ENCODE measurements at places on chromosomes 11 and 22.

- DNase-seq, result no peak
Measured at GRCh38 chr11:93626038-93626437, 35.4 kb upstream of the CEP295 start.

- DNase-seq, result no peak
Measured at GRCh38 chr11:14503023-14503422, 3.4 kb upstream of the COPB1 start.

DNA sequence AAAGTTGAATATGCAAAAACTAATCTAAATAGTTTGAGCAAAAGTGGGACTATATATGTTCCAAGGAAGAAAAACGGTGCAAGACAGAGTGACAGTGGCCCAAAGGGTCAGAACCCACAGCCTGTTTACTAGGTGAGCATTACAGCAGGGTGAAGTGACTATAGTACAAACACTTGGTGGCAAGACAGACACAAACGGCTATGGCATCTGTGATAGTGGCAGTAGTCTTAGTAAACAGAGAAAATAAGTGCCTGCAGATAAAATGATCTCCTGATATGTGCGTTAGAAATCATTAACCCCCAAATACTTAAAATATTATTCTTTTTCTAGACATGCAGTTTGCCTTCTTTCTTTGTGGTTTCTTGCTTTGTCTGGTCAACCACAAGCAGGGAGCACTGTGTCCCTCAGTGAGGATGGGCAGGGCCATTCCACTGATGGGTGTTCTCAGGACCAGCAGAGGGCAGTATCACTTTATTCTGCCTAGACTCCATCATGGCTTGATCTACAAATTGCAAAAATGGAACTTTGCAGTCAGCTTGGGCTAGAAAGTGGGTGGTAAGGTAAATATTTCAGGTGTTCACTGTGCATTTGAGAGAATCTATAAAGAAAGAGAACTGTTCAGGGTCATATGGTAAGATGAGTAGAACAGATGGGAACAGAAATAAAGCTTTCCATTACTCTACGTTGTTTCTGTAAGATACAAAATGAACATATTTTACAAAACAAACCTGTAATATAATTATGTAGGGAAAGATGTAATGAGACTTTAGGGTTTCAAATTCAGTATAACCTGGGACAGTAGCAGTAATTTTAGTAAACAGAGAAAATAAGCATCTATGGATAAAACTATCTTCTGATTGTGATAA, 198.2 kb downstream of the SWAP70 start:
- DNase-seq, result peak; percentile 82

- peak; percentile 22 for DNase-seq
Measured at GRCh38 chr11:95283650-95284049, 52.6 kb upstream of the SESN3 start.

- peak; percentile 80 for DNase-seq
Measured at GRCh38 chr11:7892059-7892699, 38.9 kb downstream of the OR10A6 start.

DNA sequence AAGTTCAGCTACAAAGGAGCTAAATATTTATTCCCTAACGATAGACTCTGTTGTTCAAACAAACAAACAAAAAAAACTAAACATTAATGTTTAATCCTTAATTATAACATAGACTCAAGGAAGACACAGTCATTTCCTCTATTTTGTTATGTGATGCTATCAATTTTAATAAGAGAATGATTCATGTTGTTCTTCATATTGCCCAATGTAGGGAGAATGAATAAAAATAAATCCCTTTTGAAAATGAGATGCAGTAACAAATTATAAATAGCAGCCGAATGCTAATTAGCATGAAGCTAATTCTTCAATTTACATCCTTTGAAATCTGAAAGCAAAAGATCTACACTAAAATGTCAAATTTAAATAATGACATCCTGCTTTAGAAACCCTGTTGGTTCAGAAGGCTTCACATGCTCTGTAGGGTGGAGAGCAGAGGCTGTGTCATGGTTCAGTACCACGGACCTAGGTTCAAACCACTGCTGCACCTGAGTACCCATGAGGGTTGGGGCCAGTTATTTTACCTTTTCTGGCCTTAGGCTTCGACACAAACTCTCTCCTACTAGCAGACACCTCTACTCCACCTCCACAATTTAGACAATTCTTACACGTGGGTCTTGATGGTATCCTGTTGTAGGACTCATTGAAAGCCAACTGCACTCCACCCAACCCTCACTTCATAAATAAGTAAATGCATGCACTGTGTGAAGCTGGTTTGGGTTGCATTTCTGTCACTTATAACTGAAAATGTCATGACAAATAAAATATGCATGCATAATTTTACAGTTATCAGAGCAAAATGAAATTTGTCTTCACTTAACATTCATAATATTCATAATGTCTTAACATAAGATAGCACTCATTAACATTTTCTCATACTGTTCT, 89.0 kb downstream of the RRAS2 start:
- DNase-seq, result no peak
